Stimulated activated CD4-positive, alpha-beta T cell treated with anti-CD3 and anti-CD28 coated beads, Interleukin-12 subunit alpha, Interleukin-12 subunit beta, amount 100 ng/mL, for 24 hours (primary cell): ENCODE measurements at places on chromosomes 1 and 21.

GRCh38 chr1:38456531-38456876 lies 403.1 kb downstream of the RRAGC start:
- no peak for DNase-seq

DNA sequence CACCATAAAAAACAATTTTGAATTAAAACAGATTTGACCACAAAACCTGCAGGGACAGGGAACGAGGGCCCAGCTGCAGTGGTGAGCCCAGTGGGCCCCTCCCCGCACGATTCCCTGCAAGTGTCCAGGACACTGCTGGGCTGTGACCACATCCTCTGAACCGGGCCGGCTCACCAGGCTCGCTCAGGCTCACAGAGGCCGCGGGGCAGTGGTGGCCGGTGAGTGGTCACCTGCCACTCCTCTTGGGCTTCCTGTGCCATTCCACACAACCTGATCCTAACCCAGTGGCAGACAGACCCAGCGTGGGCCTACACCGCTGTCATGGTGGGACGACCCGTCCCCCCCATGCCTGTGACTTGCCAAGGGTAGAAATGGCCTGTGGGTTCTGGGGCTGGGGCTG lies 36.5 kb upstream of the RIPK4 start:
- no peak for DNase-seq

- DNase-seq = no peak
Observed at GRCh38 chr1:187854457-187854856, 1025.7 kb downstream of the PLA2G4A start.

GRCh38 chr1:79575424-79575823 lies 568.9 kb upstream of the ADGRL4 start:
- no peak for DNase-seq

DNA sequence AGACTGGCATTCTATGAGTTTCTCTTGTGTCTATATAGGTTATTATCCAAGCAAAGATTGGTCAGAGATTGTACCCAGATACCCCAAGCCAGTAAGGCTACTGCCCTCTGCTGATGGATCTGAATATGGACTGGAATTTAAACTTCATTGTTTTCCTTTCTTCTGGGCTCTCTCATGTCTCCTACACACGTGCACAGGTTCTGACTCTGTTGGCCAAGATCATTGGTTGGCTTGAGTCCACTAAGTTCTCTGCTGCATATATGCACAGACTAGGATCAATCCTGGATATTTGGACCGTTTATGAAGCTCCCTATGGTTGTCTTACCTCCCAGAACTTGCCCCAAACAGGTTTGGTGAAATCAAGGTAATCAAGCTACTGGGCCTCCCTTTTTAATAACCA lies 69.7 kb downstream of the CC2D1B start:
- no peak for DNase-seq

- DNase-seq = no peak
Observed at GRCh38 chr1:3226701-3227350, 157.8 kb downstream of the PRDM16 start.

DNA sequence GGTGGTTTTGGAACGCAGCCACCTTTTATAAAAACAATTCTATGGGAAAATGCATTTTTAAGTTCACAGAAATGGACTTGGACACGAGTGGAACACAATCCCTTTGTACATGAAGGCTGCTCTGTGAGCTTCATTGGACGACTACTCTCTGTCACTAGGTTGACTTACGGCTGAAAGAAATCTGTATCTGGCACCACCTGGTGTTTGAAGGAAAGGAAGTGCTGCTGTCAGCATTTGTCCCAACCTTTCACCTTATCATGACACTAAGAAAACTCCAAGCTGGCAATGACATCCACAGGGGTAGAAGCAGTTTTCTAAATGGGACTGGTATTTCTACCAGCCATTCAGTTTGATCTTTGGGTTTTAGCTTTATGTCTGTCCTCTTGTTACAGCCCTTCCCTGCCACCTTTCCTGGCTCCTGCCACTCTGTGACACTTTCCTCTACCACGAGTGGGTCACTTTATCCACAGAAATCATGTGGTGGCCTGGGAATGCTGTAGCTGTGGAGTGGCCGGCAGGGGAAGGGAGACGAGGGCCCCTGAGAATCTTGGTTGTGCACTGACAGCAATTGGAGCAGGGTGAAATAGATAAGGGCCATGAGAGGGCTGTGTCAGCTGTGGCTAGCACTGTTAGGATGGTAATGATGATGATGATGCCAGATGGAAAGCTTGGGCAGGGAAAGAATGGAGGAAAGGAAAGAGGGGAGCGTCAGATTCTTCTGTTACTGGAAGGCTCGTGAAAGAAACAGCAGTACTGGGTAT lies 85.2 kb downstream of the TBX19 start:
- no peak for DNase-seq

- DNase-seq = no peak
Observed at GRCh38 chr1:150516616-150517015, 1.1 kb downstream of the FALEC start.

- DNase-seq = no peak
Observed at GRCh38 chr1:30683699-30684098, 39.7 kb downstream of the MATN1 start.

- DNase-seq = no peak
Observed at GRCh38 chr1:34777519-34778321, 3.3 kb upstream of the GJB3 start.

- no peak for DNase-seq
Observed at GRCh38 chr1:183021405-183022201, 1.6 kb upstream of the LAMC1 start.

- DNase-seq = no peak
Observed at GRCh38 chr1:67675800-67676199, 9.2 kb upstream of the GADD45A start.

DNA sequence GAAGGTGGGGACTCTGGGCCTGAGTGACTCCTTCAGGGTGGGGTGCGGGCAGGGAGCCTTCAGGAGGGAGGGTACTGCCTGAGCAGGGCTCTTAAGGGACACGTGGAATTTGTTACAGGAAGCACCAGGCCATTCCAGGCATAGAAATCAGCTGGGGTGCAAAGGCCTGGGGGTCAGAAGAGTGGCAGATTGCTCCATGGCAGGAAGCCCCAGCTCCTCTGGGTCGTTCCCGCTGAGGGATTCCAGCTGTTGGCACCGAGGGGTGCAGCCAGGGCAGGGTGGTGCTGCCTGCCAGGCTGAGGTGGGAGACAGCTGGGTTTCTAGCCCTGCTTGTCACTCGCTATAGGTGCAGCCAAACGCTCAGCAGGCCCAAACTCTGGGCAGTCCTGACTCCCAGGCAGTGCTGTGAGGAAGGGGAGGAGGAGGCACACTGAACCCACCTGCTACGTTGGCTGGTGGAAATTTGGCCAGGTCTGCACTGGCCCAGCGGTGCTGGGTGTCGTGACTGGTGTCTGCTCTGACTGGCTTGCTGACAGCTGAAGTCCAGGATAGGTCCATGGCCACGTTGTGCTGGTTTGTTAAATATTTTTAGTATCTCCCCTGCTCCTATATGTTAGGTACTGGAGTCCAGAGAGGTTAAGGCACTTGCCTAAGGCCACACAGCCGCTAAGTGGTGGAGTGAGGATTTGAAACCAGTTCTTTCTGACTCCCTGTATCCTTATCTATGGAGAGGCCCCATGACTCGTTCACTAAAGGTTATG lies 19.3 kb downstream of the TNFRSF1B start:
- DNase-seq = no peak

DNA sequence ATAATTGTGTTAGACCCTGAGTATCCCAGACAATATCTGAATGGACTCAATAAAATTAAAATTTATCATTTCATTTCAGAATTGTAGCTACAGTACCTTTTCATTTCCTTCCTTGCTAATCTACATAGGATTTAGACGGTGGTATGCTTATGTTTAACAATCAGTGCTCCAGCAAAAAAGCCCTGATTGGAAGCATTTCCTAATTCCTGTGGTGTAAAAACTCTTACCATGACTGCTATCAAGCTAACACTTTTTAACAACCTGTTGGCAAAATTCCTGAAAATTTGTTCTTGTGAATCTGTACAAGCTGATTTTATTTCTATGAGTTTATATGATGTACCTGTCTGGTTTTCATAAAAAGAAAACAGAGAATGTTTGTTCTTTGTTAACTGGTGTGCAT lies 5.2 kb upstream of the FNBP1L start:
- no peak for DNase-seq

GRCh38 chr1:53080041-53080440 lies 18.0 kb downstream of the PODN start:
- DNase-seq = no peak

DNA sequence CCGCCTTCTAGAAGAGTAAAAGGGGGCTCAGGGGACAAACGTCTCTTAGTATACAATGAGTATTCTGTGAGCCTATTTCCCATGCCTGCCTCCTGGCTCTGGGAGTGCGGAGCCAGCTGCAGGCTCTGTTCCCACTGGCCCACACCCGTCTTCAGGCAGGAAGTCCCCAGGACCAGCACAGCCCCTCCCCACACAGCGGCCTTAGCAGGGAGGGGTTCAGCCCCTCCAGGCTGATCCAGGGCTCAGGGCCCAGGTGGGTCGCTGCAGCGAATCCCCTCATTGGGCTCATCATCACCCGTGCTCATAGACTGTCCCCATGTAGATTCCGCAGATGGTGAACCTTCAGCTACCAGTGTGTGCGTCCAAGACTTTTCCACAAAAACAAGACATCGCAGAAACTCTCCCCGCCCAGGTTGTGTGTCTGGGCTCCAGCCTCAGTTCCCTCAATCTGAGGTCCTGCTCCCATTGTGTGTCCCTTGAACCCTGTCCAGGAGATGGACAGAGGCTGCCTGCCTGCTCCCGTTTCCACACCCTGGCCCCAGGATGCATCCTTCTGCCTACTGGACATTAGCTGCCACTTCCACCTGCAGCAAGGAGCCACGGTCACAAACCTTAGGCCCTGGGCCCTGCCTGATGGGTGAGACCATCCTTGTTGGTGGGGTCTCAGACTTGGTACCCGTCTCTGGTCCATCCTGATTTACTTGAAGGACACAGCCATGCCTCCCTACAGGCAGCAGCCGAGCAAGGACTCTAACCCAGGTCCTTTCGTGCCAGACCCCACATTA lies 39.4 kb downstream of the NENF start:
- DNase-seq = no peak

GRCh38 chr21:45469273-45470086 lies 64.5 kb downstream of the COL18A1 start:
- no peak for DNase-seq

DNA sequence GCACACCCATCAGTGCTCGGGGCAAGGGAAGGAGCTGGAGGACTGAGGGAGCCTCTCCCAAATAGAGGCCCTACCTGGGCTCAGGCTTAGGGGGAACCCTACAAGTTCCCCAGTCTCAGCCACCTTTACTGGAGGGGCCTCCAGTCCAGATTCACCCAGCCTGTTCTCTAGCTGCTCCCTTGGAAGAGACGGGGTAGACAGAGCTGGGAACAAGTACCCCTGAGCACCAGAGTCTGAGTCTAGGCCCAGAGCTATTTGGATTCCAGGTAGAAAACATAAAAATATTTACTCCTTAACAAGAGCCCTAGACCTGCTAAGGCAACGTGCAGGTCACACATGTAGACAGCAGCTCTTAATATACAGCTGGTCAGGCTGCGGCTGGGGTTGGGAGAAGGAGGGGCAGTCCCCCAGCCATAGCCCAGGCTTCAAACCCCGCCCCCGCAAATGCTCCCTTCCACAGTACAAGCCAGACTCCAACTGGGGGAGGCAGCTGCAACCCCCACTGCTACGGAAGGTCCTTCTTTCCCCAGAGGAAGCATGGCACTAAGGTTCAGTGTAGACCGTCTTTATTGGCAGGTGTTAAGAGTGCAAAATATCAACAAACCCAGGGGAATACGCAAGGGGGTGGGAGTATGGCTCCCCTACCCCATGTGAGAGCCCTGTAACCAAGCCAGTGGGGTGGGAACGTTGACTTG lies 8.0 kb downstream of the TENT5B start:
- no peak for DNase-seq

GRCh38 chr21:37974081-37974480 lies 57.8 kb upstream of the KCNJ6 start:
- DNase-seq = no peak

DNA sequence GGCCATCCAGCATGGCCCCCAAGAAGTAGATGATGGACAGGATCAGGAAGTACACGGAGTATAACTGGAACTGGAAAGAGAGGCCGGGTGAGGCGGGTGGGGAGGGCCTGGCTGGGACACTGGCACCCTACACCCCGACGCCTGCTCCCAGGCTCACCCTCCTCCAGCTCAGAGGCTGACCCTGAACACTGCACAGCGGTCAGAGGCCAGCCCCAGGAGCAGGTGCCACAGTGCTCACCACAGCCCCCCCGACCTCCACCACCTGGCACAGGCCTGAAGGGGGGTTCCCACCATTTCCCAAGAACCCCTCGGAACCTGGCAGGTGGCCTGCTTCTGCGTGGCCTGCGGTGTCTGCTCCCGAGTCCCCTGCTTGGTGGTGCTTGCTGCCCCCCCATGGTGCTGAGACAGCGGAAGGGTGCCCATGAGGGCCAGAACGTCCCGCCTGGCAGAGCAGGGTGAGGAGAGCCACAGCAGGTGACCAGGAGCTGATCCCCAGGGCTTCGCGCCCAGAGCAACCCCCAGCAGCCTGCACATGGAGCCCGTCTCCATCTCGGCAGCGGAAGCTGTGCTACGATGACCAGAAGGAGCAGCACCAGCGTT lies 26.1 kb downstream of the SLC19A1 start:
- no peak for DNase-seq

DNA sequence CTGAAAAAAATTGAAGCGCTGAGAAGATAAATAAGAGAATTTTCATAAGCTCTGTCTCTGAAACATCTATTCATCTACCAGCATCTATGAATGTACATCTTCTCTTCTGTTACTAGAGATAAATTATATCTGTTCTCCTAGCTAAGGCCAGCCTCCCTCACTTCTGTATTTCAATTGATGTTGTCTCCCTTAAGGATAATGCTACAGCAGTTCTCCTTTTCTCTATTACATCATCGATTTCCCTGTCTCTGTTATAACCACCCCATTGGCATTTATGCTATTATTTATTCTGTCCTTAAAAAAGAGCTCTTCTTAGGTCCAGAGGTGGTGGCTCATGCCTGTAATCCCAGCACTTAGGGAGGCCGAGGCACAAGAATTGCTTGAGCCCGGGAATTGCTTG lies 42.9 kb upstream of the TMCO2 start:
- DNase-seq = no peak

DNA sequence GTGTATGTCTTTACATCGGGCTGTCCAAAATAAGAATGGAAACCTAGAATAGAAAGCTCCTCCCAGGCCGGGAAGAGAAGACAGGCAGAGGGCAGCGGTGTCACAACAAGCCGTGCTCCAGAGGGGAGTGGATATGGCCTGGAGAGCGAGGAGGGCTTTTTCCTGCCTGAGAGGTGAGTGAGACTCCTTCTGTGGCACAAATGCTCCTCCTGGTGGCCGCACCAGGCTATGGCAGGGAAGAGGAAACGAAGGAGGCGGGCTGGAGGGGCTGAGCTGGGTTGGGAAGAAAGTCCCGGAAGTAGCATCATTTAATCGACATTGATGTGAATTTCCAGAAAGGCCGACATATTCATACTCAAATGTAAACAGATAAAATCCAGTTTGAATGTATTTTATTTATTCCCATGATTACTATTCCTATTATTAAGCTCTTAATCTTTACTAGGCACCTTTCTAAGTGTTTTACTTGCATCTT lies 54.7 kb downstream of the MEF2D start:
- DNase-seq = peak; percentile 68

DNA sequence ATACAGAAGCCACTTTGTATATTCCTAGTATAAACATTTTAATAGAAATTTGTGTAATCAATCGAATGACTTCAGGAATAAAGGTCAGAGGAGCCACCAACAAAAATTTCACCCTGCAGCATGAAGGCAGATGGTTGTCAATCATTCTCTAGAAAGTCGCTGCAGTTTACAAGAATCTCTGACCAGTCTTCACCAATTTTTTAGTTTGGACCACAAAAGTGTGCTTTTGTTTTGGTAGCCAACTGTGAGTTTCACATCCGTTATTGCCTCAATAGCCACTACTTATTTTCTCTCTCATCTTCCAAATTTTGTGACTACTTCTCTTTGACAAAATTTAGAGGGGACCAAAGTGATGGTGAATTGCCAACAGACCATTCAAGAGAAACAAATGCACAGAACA lies 1155.6 kb downstream of the AMY1C start:
- no peak for DNase-seq
